Common myeloid progenitor, CD34-positive (primary cell): ENCODE measurements at places on chromosomes 2 and 18.

DNA sequence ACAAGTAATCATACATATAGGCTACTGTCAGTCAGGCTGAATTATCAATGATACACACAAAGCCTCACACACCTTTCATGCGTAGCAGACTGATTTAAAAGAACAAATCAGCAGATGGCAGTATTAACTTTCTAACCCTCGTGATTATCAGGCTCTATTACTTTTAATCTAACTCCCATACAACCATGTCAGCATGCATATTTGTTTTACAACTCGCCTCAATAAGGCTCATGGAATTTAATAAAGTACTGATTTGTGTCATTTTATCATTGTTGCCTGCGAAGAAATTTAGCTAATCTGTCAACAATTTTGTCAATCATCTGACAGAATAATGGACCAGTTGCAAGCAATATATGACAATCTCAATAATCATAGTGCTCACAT is 82.8 kb downstream of the SLC25A12 start:
- DNase-seq, result peak; percentile 39

- DNase-seq, result no peak
These were observed 33.6 kb downstream of the CYP26B1 start for GRCh38 chr2:72113847-72114692.

GRCh38 chr2:96816836-96817702 is 1.0 kb downstream of the CNNM3 start:
- no peak for DNase-seq

DNA sequence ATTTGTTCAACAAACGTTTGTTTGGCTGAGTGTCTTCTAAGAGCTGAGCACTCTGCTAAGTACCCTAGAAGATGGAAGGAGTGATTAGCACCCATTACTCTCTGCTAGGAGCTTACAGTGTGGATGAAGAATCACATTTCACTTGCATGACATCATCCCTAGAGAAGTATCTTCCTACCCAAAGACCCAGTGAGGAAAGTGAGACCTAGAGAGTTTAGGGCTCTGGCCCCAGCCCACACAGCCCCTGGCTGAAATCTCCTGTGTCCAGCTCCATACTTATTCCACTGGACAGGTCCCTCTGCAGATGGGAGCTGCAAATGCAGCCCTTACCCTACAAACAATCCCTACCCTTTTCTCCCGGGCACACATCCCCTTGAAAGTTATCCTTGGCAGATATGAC is 26.8 kb upstream of the EPAS1 start:
- DNase-seq, result no peak

- peak; percentile 15 for DNase-seq
These were observed 4.2 kb upstream of the PAX8 start for GRCh38 chr2:113282747-113283533.

DNA sequence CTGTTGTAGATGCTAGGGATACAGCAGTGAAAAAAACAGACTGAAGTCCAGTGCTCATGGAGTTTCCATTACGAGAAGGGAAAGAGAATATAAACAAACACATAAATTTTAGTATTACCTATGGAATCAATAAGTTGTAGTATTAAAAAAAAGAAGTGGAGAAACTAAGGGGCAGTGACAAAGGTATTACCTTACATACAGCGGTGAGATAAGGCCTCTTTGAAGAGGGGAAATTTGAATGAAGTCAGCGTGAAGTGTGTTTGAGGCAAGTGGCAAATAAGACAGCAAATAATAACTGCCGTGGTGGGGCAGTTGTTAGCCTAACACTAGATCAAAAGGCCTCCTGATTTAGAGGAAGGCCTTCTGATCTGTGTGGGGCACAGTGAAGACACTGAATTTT is 57.9 kb downstream of the TLK1 start:
- DNase-seq, result no peak

DNA sequence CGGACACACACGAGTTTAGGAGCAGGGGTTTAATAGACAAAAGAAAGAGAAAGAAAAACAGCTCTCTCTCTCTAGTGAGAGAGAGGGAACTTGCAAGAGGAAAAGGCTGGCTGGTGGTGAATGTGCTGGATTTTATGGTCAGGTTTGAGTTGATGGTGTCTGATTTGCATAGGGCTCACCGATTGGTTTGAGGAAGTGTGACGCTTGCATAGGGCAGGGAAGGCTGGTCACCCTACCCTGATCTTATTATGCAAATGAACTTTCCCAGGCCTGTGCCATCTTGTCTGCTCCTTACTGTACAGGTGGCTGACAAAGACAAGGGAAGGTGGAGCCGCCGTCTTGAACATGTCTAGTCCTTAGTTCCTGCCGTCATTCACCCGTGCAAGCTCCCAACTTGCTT is 408.9 kb downstream of the RIT2 start:
- DNase-seq, result no peak

DNA sequence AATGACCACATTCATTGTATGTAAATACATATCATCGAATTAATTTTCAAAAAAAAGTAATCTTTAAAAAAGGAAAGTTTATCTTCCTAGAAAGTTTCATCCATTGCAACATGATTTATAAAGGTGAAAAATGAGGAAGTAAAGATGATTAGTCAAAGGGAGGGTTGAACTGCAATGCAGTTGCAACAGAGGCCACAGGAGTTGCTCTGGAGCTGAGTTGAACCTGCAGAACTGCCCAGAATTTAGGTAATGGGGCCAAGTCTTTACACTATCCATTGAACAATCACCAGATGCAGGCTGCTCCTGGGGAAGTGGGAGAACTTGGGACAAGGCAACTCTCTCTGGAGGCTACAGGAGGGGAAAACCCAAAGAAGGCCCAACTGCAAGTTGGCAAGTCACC is 390.7 kb downstream of the METTL4 start:
- DNase-seq, result peak; percentile 56

- peak; percentile 22 for DNase-seq
These were observed 1.4 kb downstream of the STARD7 start for GRCh38 chr2:96207073-96207773.

- DNase-seq, result no peak
These were observed 551.8 kb upstream of the SOX11 start for GRCh38 chr2:5140347-5140746.

GRCh38 chr2:188303363-188304031 is 11.8 kb downstream of the GULP1 start:
- DNase-seq, result no peak

- peak; percentile 57 for DNase-seq
These were observed 7.0 kb downstream of the SLC35F6 start for GRCh38 chr2:26770986-26771586.

DNA sequence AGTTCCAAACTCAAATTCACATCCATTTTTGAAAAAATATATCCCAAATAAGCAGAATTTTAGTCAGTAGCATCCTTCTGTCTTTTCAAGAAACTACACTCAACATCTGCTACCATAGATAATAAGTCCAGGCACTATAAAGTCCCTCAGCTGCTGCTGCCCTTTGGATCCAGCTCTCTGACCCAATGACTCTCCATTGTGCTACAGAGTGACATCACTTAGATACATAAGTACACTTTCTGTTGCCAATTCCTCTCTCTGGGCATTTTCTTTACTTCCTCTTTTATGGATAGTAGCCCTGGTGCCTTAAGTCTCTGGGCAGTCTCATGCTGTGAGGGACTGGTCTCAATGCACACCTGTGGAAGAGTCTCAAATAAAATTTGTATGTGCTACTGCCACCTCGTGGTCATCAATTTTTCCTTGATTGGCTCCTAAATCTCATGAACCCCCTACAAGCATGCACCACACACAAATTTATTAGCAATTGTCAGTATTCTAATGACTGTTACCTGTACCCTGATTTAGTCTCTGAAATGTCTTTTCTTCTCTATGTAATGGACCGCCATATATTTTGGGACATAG is 219.2 kb downstream of the LRP1B start:
- DNase-seq, result peak; percentile 22

DNA sequence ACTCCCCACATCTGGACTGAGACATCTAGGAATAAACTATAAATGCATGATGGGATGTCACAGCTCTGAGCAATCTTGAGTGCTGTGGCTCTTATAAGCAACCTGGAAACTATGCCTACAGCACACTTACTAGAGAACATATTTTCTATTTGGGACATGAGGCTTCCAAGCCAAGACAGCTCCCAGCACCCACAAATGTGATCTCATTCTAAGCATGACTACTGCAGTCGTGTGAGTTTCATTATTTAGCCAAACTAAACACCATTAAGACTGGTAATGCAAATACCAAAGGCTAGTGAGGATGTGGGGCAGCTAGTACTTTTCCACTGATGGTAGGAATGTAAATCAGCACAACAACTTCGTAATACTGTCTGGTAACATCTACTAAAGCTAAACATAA is 72.5 kb downstream of the RTTN start:
- DNase-seq, result no peak

GRCh38 chr2:25268139-25268538 is 73.6 kb downstream of the DNMT3A start:
- DNase-seq, result no peak

DNA sequence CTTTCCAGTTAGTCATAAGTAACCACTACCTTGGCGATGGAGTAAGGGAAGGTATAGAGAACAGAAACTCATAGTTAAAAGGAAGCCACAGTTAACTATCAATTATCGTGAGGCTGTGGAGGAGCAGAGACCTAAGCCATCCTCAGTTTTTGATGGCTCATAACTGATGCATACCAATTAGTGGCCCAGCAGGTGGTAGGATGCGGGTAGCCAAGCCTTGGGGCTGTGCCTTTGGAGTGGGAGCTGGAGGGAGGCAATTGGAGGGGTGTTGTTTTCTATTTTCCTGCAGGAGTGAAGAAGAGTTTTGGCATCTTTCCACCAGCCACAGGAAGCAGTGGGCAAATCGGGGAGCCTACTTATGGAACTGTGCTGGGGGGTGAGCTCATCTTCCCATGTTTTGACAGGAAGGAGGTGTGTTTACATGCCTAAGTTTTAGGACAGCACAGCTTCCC is 194.8 kb downstream of the TPGS2 start:
- DNase-seq, result no peak

- peak; percentile 45 for DNase-seq
These were observed 550 bp upstream of the SFXN5 start for GRCh38 chr2:73072129-73072395.

DNA sequence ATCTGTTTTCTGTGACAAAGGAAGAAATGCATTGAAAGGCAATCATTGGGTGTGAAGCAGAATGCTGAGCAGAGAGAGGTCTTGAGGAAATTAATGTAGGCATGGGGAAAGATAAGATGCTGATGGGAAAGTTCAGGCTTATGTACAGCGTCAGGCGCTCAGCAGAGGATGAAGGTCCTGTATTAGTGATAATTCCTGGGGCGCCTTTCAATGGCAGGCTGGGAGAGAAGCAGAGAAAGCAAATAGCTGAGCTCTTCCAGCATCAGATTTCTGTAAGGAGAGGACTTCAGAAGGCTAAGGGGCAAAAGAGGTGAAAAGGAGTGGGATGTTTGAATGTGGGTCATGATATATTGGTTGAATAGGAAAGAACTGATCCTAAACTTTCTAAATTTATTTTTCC is 129.8 kb downstream of the HNMT start:
- no peak for DNase-seq

DNA sequence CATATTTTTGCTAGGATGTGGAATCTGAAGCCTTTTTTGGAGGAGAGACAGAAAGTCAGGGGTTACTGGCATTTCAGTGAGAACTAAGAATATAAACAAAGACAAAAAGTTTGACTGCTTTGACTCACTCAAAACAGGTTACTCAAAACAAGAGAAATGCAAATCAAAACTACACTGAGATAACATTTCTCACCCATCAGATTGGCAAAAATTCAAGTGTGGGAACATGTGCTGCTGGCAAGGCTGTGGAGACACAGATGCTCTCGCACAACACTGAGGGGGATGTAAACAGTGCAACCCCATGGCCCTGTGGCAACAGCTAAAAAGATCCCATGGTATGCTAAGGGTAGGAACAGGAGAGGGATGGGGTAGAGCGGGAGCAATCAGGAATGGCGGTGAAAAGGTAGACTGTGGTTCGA is 86.6 kb downstream of the DTNB start:
- DNase-seq, result no peak

DNA sequence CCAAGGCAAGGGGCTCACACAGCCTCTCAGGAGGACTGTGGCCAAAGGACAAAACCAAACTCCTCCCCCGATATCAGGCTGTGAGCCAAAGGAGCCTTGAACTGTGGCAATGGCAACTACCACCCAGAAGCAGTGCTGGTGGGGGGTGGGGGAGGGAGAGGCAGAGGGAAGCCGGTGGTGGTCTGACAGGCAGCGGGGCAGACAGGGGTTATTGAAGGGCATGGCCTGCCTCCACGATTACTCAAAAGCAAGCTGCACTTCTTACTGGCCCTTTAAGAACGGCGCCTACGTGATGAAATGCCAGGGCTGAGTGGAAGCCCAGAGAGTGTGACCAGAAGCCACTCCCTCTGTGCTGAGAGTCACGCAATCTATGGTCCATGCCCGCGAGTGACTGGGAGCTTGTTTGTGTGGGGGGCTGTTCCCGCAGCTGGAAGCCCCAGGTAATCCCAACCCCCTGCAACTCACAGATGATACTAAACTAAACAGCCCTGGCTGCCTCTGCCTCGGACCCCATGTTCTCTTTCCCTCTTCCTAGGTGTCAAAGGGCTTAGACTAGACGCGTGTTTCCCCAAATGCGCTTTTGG is 128.2 kb upstream of the CXCR4 start:
- DNase-seq, result peak; percentile 40

- DNase-seq, result no peak
These were observed 377.8 kb downstream of the LRATD1 start for GRCh38 chr2:15010346-15010745.

DNA sequence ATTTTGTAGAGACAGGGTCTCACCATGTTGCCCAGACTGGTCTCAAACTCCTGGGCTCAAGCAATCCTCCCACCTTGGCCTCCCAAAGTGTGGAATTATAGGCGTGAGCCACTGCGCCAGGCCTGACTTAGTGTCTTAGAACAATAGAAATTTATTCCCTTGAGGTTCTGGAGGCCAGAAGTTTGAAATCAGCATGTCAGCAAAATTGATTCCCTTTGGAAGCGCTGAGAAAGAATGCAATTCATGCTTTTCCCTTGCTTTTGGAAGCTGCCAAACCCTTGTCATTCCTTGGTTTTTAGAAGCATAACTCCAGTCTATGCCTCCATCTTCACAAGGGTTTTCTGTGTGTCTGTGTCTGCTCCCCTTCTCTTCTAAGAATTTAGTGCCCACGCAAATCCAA is 20.7 kb downstream of the ST8SIA3 start:
- no peak for DNase-seq

- no peak for DNase-seq
These were observed 1.3 kb upstream of the FIGN start for GRCh38 chr2:163737190-163737439.

DNA sequence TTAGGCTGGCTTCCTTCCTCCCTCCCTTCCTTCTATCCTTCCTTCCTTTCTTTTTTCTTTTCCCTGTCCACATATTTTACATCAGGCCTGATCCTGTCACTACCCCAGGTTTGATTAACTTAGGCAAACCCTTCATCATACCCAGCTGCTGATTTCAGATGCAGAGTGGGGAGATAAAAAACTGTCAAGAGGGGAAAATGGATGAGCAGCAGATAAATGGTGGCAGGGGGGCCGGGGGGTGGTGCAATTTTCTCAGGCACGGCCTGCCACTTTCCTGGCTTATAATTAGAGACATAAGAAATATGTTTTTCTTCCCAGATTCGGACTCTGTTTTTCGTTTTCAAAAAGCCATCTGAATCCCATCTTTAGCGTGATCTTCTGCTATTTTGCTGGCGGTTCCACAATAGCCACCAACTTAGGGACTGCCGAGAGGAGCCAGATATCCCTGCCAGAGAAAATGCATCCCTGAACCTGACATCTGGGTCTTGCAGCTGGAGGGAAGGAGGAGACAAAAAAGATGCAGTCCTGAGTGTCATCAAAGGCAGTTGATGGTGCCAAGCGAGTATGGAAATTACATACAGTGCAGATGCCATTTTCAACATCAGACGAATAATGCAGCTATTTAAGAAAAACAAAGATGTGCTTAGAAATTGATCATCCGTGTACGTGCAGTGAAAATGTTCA is 49.9 kb downstream of the CXCR4 start:
- DNase-seq, result no peak
